GM12865 (cell line): ENCODE measurements at places on chromosomes 7 and 10.

DNA sequence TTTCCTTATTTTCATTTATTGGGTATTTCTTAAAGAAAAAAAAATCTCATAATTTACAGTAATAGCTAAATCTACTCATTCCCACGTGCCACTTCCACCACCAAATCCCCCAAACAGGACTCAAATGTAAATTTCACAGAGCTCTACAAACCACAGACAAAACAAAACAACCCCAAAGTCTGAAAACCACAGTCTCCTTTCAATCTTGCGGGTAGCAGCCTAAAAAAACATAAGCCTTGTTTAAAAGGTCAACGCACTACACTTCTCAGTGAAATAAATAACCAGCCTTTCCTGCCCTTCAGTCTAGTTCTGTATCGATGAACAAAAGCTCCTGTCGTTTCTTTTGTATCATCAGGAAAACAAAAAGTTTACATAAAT lies 121.8 kb upstream of the AFAP1L2 start:
- DNase-seq: peak; percentile 62

DNA sequence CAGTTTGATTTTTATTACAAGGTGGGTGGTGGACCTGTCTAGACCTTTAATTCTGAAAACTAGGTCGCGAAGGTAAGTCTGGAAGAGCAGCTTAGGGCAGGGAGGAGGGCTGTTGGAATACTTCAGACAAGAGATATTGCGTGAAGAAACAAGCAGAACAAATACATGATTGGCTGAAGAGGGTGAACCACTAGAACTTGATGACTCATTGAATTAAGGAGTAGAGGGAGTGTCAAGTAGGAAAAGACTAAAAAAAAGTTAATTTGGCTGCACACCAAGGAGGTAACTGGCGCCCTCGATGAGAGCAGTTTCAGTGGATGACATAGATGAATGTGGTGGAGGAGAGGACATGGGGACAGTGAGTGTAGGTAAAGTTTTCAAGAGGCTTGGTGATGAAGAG lies 41.3 kb downstream of the WNT2 start:
- no peak for DNase-seq

- peak; percentile 33 for DNase-seq
Measured at GRCh38 chr7:36473454-36474282, 84.0 kb downstream of the ANLN start.

DNA sequence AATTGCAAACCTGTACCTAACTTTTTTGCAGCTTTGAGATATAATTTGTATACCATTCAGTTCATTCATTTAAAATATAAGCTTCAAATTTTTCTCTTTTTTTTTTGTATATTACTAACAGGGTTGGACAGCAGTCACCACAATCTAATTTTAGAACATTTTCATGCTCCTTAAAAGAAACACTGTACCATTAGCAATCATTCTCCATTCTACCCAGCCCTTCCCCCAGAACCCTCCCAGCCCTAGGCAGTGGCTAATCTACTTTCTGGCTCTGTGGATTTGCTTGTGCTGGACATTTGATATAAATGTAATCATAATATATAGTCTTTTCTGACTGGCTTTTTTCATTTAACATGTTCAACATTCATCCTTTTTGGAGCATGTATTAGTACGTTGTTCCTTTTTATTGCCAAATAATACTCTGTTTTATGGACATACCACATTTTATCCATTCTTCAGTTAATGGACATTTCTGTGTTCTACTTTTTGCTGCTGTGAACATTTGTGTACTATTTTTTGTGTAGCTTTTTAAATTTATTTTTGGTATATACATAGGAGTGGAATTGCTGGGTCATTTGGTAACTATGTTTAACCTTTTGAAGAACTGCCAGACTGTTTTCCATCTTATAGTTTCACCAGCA lies 40.9 kb upstream of the ST7 start:
- DNase-seq: no peak

DNA sequence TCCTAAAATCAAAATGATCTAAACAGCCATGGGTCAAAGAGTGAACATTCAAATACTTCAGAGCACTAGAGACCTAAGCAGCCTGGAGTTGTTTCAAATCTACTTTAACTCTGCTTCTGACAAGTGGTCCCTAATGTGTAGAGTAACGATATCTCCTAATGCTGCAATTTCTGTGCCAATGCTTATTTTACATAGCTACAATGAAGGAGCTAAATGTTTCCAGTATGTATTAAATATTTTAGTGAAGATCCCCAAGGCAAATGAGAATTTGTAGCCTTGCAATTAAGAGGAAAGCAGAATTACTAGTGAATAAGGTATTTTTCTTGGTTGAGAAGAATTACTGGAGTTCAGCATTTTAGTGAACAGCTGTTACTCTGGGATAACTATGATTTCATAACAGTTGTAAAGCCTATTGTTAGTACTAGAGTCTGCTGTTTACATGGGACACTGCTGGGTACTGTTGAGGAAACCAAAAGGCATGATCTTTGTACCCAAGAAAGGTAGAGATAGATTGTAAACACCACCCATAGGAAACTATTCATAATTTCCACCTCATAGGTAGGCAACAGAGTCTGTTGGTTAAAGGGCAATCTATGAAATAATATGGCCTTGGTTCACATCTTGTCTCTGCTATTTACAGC lies 271.9 kb downstream of the PLXDC2 start:
- no peak for DNase-seq
